ENCODE measurements at places on chromosomes 3 and 15.
A peak's percentile ranks its signal among the peaks of the same experiment; 100 is the strongest.

GRCh38 chr3:141412087-141412935 is 44.0 kb downstream of the ZBTB38 start:
- peak; percentile 79 for DNase-seq

DNA sequence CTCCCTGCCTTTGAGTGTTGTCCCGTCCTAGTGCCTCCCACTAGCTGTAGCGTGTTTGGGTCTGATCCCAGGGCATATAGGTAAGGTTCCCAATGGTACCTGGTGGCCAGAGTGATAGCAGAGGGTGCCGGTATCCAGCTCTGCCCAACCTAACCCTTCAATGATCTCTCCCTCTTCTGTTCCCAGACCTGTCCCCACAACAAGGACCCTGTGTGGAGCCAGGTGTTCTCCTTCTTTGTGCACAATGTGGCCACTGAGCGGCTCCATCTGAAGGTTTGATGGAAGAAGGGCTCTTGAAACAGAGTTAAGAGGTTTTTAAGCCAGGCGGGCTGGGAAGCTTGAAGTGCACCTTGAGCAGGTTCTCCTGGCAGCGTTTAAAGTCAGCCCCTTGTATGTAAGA is 35.5 kb downstream of the ESYT3 start:
- DNase-seq: no peak

DNA sequence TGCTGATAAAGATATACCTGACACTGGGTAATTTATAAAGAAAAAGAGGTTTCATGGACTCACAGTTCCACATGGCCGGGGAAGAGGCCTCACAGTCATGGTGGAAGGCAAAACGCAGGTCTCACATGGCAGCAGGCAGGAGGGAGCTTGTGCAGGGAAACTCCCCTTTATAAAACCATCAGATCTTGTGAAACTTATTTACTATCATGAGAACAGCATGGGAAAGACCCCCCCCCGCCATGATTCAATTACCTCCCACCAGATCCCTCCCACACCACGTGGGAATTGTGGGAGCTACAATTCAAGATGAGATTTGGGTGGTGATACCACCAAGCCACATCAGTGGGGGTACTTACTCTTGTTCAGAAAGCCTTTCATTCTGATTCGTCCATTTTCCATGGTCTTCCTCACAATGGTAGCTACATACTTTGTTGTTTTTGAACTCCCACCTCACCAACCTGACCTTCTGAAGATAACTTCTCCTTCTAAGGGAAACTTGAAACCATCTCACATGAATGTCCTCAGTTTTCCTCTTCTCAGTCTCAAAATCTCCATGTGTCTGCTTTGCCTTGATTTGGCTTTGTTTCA is 275.6 kb upstream of the PROK2 start:
- no peak for DNase-seq

DNA sequence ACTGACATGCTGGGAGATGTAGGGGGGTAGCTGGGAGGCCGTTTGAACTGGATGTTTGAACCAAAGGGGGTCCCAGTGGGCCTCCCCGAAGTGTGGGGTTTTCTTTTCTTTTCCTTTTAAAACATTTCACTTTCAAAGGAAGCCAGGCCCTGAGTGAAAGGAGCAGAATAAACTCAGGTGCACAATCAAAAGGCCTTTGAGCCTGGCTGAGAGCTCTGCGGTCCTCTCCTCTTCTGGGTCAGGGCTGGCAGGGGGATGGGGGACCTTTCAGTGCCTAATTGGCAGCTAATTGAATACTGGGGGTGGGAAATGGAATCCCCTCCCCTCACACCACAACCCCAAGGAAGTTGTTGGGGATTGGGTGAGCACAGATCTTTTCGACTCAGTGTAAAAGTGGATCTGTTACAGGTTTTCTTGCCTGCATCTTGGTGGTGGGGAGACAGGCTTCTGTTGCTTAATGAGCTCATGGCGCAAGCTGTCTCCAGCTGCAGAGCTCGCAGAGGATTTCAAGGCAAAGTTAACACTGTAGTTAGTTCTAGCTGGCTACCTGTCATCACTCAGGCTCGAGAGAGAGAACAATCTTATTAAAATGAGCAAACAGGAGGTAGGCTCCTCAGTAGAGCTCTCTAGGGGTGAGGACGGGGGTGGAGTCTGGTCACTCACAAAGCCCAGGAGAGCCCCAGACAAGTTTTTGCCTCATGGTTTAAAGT is 132.6 kb downstream of the RAB11A start:
- no peak for DNase-seq

- DNase-seq: no peak
These were observed 5.4 kb downstream of the COL6A6 start for GRCh38 chr3:130522399-130522798.

- DNase-seq: no peak
These were observed 1.3 kb upstream of the OXSR1 start for GRCh38 chr3:38163841-38164642.

All from CD4-positive, alpha-beta T cell treated with Interleukin-12 subunit alpha and Interleukin-12 subunit beta, for 1 hour (primary cell).